ENCODE measurements at places on chromosomes 4 and X. TPM values are rescaled to one million over a fixed set of nuclear protein-coding genes. Genes with fewer than 3 reads are reported as not detected.

- no peak for DNase-seq
These were observed 639.6 kb downstream of the IQCM start for GRCh38 chr4:149176039-149176438.

DNA sequence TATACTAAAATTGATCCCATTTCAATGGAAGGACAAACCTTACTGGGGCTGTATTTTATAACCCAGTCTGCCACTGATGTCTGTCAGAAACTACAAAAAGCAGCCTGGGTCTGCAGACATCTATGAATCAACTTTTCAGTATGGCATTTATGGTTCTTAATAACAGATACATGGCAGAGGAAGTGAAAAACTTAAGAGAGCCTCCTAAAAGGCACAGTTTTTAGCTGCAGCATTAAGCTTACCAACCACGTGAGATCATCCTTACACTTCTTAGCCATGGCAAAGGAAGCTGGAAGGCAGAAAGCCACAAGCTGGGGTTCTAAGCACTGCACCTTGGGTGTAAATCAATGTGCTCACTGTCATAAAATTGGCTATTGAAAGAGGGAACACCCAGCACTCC lies 16.6 kb upstream of the UGT2B17 start:
- no peak for DNase-seq

REPS2 gene
- total RNA-seq, result 1.9 TPM

GRCh38 chr4:114998316-114998715 lies 115.1 kb downstream of the NDST4 start:
- DNase-seq, result no peak
